ENCODE measurements at places on chromosomes 11 and 22.
A peak's percentile ranks its signal among the peaks of the same experiment; 100 is the strongest.

GRCh38 chr22:38700270-38700788, 414 bp downstream of the JOSD1 start:
- no peak for DNase-seq

DNA sequence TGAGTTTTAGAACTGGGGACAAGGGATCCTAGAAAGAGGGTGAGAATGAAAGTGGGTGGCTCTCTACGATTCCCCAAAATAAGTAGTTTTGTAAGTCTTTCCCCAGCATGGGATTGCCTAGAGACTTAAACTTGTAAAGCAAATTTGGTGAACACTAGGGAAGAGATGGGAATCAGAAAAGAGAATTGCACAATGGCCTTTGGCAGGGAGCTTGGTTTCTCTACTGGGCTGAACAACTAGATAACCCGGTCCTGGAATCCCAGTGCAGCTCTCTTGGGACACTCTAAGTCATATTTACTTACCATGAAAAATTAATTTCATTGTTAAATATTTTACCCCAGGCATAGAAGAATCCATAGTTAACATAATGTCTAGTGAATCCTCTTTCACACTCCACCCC, 16.5 kb upstream of the USP18 start:
- no peak for DNase-seq

GRCh38 chr22:26239581-26239980, 70.3 kb downstream of the SEZ6L start:
- no peak for DNase-seq

GRCh38 chr22:42889304-42889703, 32.2 kb upstream of the ARFGAP3 start:
- peak; percentile 20 for DNase-seq

DNA sequence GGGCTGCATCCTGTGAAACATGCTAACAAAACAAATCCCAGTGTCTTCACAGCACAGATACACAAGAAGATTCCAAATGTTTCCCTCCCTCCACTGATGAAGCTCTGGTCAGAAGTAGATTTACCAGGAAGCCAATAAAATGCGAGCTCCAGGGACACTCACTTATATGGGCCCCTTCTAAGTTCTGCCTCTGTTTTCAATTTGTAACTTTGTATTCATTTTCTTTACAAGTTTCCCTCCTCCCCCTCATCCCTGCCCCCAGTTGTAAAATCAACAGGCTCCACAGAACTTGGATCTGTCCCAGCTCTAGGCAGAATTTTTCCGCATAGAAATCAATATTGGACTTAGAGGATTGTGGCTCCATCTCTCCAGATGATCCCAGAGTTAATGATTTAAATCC, 48.1 kb upstream of the ME3 start:
- no peak for DNase-seq

DNA sequence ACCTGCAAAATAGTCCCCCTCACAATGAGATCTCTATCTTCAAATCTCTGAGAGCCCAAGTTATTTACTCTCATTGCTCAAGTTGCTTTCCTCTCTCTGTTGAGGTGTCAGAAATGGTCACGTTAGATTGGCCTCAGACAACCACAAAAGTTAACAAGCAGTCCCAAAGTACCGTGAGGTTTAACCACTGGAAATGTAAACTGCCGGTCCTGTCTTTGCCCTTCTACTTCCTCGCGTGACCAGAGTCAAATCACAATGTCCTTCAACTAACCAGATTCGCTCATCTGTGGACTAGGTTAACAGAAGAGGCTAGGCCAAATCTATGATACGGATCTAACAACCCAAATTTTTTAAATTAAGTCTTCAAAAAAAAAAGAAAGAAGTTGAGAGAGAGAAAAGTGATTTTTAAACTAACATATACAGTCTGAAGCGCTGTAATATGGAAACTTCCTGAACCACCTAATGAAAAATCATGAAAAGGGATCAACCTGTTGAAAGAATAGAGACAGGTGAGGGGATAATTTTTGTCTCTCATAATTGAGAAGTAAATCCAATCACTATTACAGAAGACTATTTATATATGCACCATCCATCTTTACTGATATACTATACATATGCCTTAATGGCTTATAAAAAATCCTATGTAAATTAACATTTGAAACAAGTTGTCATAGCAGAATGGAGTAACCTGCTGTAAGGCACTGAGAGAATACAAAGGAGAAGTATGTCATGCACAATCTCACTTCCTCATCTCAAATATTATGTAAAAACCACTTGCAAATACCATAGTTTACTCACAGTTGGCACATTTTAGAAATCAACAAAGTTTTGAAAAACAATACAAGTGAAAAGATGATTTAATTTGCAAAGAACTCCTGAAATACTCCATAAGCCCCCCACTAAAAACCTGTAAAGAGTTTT, 3.3 kb upstream of the JAML start:
- DNase-seq, result no peak

DNA sequence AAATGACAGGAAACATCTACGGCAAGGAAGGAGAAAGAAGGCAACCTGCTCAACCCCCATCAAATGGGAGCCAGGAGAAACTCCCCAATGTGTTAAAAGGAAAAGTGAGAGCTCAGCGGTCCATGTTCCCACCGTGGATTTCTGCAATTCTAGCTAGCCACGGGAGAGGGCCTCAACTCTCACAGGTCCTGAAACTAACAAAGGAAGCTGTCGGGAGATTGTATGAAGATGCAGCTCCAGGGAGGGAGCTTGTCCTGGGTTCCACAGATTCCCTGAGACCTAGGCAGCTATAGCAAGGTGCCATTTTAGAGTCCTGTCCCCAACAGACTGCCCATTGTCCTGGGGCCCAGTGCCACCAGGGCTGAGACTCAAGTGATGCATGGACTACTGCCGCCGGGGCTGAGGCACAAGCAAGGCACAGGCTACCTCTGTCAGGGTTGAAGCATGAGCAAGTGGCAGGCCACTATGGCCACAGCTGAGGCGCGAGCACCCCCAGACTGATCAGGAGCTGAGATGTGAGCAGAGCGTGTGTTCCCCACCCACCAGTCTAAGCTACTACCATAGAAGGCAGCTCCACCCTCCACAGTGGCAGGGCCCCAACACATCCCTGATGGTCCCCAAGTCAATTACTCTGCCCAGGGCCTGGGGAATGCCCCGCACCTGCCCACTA, 31.3 kb downstream of the RSF1 start:
- DNase-seq, result no peak

DNA sequence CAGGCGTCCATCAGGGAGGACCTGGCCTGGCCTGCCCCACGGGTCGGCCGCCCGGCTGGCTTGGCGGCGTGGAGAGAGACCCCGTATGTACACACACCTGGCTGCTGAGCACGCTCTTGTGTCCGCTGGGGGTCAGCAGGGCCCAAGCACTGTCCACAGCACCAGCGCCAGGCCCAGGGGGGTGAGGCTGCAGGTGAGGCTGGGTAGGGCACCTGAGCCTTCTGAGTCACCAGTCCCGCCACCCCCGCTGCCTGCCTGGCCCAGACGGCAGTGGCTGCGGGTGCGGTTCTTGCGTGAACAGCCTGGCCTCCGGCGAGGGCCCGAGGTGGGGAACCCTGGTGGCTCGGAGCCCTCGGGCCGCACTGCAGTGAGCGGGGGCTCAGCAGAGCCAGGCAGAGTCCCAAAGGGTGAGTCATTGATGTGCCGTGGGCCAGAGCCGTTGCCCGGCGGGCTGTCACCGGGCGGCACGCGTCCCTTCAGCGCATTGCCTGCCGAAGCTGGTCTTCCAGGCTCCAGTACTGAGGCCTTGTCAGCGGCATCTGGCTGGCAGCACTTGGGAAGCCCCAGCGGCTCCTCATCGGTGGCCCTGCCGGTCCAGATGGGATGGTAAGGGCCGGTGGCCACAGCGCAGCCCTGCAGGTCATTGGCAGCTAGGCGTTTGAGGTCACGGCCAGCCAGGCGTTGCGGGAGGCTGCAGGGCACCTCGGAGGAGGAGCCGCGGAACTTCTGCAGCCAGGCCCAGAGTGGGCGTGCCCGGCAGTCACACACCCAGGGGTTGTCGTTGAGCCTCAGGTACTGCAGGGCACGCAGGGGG, 26.3 kb downstream of the RTN4R start:
- no peak for DNase-seq

- no peak for DNase-seq
Observed at GRCh38 chr11:66184728-66185127, 83.7 kb upstream of the RAB1B start.

- DNase-seq, result no peak
Observed at GRCh38 chr11:130511765-130512164, 63.3 kb downstream of the ADAMTS15 start.

- no peak for DNase-seq
Observed at GRCh38 chr11:71421392-71421950, 26.7 kb downstream of the DHCR7 start.

DNA sequence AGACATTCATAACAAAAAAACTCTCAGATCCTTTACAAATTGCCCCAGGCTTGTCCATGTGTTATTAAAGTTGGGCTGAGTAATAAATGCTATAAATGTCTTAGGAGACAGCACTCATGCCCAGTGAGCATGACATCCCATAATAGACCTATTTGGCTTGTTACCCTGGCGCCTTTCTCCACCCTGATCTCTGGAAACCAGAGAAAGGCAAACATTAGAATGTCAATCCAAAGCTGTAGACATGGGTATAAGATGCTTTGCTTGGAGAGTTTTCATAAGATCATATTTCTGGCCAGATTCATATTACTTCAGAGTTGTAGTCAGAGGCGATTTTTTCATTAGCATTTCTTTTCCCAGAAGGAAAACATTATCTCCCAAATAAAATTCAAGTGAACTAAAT, 161.3 kb upstream of the UBASH3B start:
- no peak for DNase-seq

DNA sequence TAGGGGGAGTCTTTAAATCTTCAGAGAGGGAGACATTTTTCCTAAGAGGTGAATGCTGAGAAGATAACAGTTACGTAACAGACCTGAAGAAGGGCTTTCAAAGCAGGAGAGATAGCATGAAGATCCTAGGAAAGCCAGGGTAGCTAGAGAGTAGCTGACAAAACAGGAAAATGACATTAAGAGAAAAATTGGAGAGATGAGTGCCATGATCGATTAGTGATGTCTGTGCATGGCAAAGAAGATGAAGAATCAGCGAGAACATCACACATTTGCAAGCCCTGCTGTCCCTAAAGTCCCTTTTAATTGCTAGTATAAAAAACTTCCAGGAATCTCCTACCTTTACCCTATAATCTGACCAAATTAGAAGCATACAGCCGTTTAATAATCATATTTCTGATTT, 116.9 kb upstream of the PAX6 start:
- DNase-seq, result no peak

- no peak for DNase-seq
Observed at GRCh38 chr11:3085052-3085451, 27.8 kb upstream of the CARS1 start.

- DNase-seq, result no peak
Observed at GRCh38 chr11:1780700-1781592, 17.2 kb upstream of the CTSD start.

- DNase-seq, result no peak
Observed at GRCh38 chr22:38417252-38418060, 37.5 kb downstream of the KCNJ4 start.

DNA sequence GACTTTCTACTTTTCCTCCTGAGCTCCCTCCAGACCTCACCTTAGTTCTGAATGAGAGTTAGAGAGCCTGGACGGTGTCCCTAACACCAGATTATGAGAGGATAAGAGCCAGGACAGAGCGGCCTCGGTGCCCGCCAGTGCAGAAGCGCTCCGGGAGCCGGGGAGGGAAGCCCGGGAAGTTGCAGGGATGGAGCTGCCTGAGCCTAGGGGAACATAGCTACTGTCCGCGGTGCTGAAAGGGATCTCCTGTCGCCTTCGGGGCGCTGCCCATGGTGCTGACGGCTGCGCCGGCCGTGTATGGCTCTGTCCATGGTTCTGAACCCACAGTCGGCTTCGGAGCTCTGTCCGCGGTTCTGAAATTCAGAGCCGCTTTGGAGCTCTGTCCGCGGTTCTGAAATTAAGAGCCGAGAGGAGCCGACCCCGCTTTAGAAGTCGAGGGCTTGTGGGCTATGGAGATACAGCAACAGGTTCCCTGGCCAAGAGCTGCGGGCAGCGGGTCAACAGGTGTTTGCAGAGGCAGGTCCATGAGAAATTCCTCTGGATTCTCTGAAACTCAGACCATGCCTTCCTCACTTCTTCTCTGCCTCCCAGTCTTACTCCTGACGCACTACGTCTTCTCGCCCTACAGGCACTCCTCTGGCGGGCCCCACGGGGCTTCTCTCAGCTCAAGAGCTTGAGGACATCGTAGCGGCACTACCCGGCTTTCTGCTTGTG, 814 bp downstream of the NPAS4 start:
- peak; percentile 76 for DNase-seq

DNA sequence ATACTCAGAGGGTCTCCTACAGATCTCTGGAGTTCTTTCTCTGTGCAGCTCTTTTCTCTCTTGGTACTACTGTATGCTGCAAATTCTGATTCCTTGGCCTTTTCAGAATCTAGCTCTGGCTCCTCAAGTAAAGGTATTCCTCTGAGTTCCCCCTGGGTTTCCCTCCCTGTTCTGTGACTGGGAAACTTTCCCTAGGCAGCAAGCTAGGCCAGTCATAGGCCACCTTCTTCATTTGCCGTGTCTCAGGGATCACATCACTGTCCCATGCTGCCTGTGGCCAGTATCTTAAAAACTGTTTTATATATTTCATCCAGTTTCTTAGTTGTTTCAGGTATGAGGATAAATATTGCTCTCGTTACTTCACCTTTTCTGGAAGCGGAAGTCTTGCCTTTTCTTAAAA, 71.2 kb downstream of the FAM83F start:
- no peak for DNase-seq

- no peak for DNase-seq
Observed at GRCh38 chr11:102647430-102647829, 22.3 kb upstream of the MMP20 start.

All from hematopoietic multipotent progenitor cell treated with erythropoietin and hydrocortisone succinate and interleukin-3 and kit ligand, for 8 days (in vitro differentiated cells).